ENCODE measurements at places on chromosomes 1 and 21.

DNA sequence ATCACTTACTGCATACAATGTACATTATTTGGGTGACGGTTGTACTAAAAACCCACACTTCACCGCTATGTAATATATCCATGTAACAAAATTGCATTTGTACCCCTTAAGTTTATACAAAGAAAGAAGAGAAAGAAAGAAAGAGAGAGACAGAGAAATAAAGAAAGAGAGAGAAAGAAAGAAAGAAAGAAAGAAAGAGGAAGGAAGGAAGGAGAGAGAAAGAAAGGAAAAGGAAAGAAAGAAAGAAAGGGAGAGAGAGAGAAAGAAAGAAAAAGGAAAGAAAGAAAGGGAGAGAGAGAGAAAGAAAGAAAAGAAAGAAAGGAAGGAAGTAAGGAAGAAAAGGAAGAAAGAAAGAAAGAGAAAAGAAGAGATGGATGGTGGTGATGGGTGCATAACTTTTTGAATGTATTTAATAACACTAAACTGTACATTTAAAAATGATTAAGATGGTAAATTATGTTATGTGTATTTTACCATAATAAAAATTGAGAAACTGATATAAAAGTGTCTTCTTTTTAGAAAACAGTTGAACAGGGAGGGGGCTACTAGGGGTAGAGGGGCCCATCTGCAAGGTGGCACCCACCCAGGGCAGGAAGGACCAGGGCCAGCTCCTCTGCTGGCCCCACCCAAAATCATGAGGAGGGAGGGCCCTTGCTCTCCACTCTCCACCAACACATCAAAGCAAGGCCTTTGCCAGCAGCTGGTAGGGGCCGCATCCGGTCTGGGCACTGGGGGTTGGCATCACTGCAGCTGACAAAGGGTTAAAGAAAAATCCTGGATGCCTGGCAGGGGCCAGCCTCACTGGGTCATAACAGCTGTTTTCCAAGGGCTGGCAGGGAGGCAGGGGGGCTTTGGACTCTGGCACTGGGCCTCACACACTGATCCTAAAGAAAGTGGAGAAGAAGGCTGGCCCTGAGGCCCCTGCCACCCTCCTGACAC lies 153.9 kb upstream of the EDN2 start:
- no peak for DNase-seq

DNA sequence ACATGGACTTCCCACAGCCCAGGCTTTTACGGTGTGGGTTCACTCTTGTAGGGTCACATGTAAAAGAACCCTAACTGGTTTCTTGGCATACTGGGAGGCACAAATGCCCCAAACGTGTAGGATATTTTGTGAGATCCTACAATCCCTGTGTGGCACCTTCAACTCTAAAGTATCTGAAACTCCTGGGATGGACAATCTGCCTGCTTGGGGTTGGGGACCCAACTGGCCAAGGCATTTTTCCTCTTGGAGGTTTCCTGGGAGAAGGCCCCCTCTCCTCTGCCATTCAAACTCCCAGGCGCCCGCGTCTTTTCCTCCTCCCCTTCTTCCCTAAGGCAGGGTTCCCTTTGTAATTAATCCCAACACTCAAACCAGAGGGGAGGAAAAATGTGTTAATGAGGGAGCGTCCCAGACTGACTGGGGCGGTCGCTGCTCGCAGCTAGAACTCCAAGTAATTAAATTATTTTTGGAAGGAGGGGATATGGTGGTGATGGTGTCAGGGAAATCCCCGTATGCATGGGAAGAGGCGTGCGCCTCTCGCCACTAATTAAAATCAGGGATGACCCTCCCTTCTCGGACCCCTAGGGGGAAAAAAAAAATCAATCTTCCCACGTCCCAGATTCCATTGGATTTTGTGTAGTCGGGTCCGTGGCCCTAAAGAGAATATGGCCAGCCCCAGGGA lies 681 bp upstream of the VANGL2 start:
- DNase-seq, result no peak

DNA sequence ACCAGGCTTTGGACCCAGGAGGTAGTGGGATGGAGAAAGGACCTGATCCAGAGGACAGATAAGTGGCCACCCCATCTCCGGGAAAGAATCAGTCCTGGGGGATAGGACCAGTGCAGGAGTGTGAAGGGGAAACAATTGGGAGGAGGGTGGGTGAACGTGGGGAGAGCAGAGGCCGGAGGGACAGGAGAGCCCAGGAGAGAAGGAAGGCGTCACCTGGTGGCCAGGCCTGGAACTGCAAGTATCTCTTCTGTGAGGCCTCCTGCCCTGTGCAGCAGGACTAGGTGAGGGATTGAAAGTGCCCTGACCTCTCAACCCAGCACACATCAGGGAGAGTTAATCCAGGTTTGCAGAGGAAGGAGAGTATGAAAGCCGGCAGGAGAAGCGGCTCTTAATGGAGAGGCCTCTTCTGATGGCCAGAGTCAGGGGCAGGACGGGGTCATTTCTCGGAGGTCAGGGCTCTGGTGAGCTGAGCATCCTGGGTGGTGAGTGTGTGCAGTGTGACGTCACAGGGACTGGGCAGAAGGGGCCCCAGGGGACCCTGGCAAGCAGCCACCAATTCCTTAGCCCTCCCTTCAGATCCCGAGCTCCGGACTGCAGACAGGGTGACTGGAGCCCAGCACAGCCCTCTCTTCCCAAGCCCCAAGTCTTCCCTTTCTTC lies 9.2 kb upstream of the LAD1 start:
- peak; percentile 83 for DNase-seq

DNA sequence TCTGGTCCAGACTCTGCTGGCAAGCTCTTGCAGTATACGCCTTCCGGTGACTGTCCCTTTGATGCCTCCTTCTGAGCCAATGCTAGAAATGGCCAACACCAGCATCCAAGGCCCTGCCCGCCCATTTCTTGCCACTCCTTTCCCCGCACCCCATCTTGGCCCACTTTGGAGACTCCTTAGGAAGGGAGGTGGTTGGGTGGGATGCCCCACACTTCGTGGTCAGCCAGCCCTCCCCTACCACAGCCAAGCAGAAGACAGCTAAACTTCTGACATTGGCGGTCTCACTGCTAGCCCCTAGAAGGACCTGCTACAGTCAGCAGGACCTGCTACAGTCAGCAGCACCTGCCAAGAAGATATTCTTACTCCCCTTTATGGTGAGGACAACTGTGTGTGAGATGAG lies 73.5 kb upstream of the CLDN14 start:
- DNase-seq, result no peak

DNA sequence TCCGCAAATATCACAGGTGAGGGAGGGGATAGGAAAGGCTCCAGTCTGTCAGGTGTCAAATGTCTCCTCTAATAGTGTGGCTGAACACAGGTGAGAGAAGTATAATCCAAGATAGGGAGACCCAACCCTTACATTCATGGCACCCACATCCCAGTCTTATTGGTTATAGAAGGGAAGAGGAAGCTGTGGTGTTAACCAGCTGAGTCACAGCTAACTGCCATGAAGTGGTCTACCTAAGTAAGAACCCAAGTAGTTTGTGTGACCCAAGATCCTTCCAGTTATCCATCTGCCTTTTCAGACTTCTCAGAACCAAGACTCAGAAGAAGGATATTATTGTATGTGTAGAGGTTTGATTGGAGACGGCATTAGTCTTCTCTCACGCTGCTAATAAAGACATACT lies 37.1 kb downstream of the DDAH1 start:
- DNase-seq, result peak; percentile 12

GRCh38 chr1:5596651-5597050 lies 395.6 kb downstream of the NPHP4 start:
- DNase-seq, result no peak

DNA sequence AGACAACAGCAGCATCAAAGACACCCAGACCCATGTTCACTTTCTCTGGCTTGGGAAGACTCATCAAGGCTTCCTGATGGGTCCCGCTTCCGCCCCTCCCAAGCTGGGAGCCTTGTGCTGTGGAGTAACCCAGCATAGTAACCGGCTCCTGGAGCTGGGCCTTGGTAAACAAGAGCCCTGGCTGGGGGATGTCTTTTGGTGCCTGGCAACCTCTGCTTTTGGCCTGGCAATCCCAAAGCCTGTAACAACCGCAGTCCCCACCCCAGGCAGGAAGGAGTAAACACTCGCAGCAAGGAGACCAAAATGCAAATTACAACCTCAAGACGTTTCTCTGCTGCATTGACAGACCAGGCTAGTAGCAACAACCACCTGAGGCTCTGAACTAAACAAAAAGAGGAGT lies 16.9 kb upstream of the THRAP3 start:
- DNase-seq, result no peak

DNA sequence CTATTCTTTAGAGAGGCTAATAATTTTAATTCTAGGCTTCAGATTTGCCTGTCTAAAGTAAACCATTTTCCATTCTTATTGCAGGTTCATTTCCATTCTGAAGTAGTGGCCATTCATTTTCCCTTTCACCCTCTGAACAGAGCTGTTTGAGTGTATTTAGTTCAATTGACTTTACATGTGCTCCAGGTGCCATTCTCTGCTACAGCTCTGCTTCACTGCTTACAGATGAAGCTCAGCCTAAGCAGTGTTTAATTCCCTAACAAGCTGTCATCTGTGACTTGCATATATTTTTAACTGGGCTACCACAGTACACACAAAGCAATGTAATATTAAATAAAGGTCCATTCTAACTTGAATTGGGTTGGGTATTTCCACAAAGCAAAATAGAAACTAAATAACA lies 1031.6 kb downstream of the KCNT2 start:
- no peak for DNase-seq

- DNase-seq, result no peak
Measured at GRCh38 chr1:206508130-206508889, 979 bp downstream of the RASSF5 start.

DNA sequence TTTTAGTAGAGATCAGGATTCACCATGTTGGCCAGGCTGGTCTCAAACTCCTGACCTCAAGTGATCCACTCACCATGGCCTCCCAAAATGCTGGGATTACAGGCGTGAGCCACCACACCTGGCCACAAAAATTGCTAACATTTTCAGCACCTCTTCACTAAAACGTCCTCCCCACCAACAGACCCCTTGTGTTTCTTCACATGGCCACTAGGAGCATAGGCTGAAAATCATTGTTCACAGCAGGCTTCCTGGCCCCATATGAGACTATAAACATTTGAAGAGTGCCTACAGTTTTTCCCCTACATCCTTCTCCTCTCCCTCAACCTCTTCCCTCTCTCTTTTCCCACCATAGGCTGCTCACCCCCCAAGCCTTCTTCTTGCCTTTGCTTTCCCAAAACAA lies 28.0 kb upstream of the SFPQ start:
- peak; percentile 70 for DNase-seq

DNA sequence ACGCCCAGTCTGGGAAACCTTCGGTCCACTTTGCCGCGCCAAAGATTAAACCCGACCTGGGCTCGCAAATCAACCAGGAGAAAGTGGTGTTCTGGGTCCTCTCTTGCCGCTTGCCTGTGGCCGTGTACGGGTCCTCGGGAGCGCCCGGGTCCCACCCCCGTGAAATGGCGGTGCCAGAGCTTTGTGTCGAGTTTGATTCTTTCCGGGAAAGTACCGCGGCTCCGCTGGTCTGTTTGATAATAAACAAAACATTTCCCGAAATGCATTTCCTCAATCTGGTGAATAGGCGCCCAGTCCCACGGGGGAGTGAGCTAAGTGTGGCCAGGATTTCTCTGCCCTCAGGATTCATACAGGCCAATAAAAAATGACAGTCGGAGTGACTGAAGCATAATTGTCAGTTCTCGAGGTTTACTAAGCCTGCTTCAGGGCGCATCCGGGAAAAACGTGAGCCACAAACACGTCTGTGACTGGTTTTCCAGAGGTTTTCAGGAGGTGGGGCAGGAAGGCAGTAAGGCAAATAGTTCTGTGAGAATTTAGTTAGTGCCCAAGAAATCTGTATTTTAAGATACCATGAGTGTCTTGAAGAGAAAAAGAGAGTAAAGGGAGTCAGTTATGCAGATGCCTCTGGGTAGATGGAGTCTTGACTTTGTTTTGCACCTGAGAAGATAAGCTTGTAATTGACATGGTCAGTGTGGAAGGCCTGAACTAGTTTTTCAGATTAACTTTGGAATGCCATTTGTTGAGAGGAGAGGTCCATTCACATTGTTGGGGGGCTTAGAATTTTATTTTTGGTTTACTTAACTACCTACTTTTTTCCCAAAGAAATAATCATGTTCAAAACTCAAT lies 675 bp downstream of the IFNAR1 start:
- peak; percentile 79 for DNase-seq

DNA sequence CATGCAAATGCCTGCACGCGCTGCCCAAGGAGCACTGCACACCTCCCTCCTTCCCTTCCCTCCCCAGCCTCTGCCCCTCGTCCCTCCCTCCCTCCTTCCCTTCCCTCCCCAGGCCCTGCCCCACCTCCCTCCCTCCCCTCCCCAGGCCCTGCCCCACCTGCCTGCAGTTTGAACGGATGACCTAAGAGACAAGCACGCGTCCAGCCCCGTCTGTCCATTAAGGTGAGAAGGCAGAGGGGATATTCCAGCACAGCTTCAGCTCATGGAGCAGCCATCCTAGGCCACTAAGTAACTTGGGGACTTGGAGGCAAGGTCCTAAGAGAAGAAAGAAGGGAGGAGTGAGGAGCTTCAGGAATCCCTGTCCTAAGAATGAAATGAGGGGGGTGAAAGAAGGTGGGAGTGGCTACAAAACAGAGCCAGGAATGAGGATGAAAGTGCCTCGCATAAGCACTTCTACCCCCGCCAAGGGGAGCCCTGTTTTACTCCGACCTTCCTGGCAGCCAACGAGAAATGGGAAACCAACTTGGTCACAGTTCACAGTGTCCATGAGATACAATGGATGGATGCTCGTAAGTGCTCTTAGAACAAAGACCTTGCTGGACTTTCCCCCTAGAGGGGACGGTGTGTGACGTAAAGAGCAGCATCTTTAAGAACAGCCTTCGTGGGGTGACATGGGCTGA lies 21.3 kb upstream of the EFHD2 start:
- DNase-seq, result no peak

DNA sequence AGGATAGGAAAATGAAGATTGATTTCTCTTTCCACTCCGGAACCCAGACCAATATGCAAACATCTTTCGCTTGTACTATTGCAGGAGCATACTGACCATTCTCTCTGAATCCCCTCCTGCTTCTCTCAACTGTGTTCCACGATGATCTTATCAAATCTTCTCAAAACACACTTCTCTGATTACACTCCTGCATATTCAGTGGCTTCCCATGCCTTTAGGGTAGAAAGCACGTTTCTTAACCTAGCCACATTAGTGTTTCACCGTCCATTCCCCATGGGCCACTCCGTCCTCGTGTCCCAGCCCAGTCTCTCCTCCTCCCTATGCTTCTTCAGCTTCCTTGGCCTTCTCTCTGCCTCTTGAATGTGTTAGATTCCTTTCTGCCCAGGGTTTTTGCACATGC lies 198.5 kb downstream of the ZP4 start:
- no peak for DNase-seq

DNA sequence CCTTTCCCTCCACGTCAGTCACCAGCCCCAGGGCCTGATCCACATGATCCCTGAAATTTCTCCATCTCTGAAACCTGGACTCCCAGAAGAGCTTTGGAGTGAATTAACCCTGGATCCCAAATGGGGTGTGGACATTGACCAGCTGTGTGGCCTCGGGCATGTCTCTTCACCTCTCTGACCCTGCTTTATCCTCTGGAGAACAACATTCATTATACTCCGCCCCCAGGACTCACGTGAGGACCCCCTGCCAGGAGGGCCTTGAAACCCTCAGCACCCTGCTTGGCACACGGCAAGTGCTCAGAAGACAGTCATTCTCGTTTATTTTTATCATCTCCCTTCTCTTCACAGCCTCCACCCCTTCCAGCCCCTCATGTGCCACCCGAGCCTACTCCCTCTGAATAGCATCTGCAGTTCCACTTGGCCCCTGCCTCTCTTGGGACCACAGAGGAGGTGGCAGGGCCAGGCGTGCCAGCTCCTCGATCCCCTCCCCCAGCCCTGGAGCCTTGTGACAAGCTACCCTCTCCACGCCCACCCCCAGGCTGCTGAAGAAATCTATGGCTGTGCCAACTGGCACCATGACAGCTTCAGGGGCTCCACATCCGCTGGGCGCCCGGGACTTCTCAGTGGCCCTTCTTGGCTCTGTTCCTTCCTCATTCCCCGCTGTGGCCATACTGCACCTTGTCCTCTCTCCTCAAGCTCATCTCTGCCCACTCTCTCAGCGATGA lies 18.0 kb downstream of the ADGRB2 start:
- DNase-seq, result no peak

All from hematopoietic multipotent progenitor cell treated with erythropoietin and hydrocortisone succinate and interleukin-3 and kit ligand, for 6 days (in vitro differentiated cells).